ENCODE measurements at places on chromosomes 6 and 20. TPM values are rescaled to one million over a fixed set of nuclear protein-coding genes. Genes with fewer than 3 reads are reported as not detected.
A peak's percentile ranks its signal among the peaks of the same experiment; 100 is the strongest.

- H3K4me3 ChIP-seq, result no peak overlapping the region
- peaks cover 23% of the 10 kb centered on the region for H3K4me1 ChIP-seq
- no peak overlapping the region for H3K27ac ChIP-seq
- no peaks in the 10 kb centered on the region for H3K27me3 ChIP-seq
Measured at GRCh38 chr6:4383910-4384638, 248.7 kb upstream of the ECI2 start.

- H3K36me3 ChIP-seq, result no peaks in the 10 kb centered on the region
- no peaks in the 10 kb centered on the region for H3K27me3 ChIP-seq
- H3K4me3 ChIP-seq, result no peak overlapping the region
- no peak for DNase-seq
Measured at GRCh38 chr6:110341663-110342596, 16.2 kb downstream of the METTL24 start.

- peak overlapping the region; percentile 72 for H3K4me3 ChIP-seq
- peaks cover 35% of the 10 kb centered on the region for H3K4me1 ChIP-seq
- peaks cover 74% of the 10 kb centered on the region for H3K27me3 ChIP-seq
- DNase-seq, result no peak
- no peaks in the 10 kb centered on the region for H3K36me3 ChIP-seq
Measured at GRCh38 chr6:135183532-135184440, 2.7 kb downstream of the MYB start.

DNA sequence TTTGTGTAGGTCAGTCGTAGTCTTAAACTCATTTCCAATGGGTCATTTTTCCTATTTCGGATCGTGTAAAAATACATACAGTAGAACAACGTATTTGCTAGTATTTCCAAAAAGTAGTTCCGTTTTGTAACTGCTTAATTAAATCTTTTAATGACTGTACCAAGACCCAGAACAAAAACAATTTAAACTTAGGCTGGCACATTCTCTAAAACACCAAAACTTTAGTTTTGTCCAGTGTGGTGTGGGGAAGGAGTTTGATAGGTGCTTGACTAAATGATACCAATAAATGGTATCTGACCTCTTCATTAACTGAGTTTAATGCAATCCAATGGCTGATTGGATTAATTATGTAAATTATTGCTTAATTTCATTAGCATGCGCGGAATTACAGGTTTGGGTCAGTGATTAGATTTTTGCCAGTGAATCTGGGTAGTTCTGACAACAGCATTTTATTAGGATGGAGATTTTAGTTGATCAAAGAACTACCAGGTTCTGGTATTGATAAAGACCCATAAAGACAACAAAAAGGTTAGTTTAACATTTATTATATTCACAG is 20.8 kb downstream of the OR2B2 start:
- H3K4me3 ChIP-seq, result peak overlapping the region; percentile 60
- peaks cover 42% of the 10 kb centered on the region for H3K4me1 ChIP-seq
- peaks cover 67% of the 10 kb centered on the region for H3K27me3 ChIP-seq
- no peaks in the 10 kb centered on the region for H3K36me3 ChIP-seq
- no peak for DNase-seq

- no peaks in the 10 kb centered on the region for H3K27me3 ChIP-seq
- no peak overlapping the region for H3K4me3 ChIP-seq
- no peak for DNase-seq
Measured at GRCh38 chr6:146481527-146481926, 62.1 kb upstream of the RAB32 start.

Gene LTB
- total RNA-seq, result 0.25 TPM

DNA sequence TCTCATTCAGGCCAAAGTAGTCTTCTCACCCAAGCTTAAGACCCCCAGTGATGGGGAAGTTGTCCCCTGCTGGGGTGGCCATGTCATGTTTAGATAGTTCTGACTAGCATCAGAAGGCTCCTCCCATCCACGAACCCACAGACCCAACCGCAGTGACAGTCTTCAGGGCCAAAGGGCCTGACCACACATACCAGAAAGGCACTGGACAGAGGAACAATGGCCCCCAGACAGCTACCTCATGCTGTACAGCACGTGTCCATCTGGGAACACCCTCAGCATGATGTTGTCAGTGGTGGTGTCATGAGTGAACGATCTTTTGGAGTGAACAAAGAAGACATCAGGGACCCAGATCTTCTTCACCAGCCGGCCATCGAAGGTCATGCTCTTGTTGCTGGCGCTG is 46.3 kb downstream of the GABRR2 start:
- no peak for DNase-seq
- H3K27ac ChIP-seq, result no peak overlapping the region
- H3K27me3 ChIP-seq, result no peaks in the 10 kb centered on the region
- H3K4me3 ChIP-seq, result no peak overlapping the region
- peaks cover 26% of the 10 kb centered on the region for H3K4me1 ChIP-seq
